ENCODE measurements at places on chromosomes 7 and 10.

GRCh38 chr7:33040803-33041516 lies 21.6 kb downstream of the NT5C3A start:
- peak overlapping the region; percentile 81 for H3K27ac ChIP-seq
- peaks cover 75% of the 10 kb centered on the region for H3K4me1 ChIP-seq
- no peaks in the 10 kb centered on the region for H3K27me3 ChIP-seq
- peak overlapping the region; percentile 79 for H3K4me3 ChIP-seq
- DNase-seq: no peak

DNA sequence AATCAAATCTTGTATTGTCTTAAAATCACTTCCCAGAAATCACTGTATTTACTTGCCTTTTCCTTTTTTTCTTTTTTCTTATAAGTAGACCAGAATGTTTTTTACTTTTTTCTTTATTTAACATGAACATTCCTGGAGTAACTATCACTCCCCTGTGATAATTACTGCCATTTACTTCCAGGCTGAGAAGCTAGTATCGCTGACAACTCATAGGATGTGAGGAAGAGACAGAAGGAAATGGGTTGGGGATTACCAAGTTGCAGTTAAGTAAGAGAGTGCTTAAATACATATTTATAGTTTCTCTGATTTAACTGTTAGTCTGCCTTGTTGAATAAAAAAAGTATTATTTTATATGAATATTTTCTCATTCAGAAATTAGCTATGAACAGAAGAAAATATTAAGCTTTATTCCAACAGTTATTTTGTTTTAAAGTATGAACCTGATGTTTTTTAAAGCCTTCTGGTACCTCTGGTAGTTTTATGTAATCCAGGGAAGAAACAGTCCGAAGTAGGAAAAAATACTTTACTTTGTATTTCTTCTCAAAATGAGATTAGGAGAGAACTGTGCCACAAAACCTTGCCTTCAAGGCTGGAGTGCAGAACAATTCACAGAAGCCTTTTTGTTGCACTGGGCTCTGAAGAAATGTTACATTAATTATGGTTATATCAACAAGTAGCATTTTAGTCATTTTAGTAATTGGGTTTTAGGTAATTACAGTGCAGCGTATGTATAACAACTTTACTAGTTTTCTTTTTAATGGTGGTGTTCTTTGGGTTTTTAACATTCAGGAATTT lies 72.8 kb downstream of the SHOC2 start:
- no peak overlapping the region for H3K4me3 ChIP-seq
- no peak for DNase-seq
- H3K36me3 ChIP-seq: peaks cover 48% of the 10 kb centered on the region

GRCh38 chr7:81036057-81036456 lies 117.2 kb upstream of the SEMA3C start:
- no peak overlapping the region for H3K4me3 ChIP-seq
- H3K27ac ChIP-seq: no peak overlapping the region
- no peaks in the 10 kb centered on the region for H3K27me3 ChIP-seq
- H3K36me3 ChIP-seq: no peaks in the 10 kb centered on the region

DNA sequence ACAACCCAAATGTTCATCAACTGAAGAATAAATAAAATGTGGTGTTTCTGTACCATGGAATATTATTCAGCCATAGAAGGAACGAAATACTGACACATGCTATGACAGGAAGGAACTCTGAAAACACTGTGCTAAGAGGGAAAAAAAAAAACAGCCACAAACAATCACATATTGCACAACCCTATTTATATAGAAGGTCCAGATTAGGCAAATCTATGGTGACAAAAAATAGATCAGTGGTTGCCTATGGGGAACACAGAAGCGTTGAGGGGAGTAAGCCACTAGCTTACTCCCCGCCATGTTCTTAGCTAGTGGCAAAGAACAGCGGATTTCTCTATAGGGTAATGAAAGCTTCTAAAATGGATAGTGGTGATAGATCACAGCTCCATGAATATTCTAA lies 198.4 kb downstream of the TPST1 start:
- H3K4me3 ChIP-seq: no peak overlapping the region
- no peak overlapping the region for H3K27ac ChIP-seq
- no peaks in the 10 kb centered on the region for H3K27me3 ChIP-seq
- no peaks in the 10 kb centered on the region for H3K4me1 ChIP-seq
- DNase-seq: no peak
- peaks cover 42% of the 10 kb centered on the region for H3K36me3 ChIP-seq

- H3K4me1 ChIP-seq: no peaks in the 10 kb centered on the region
- H3K27me3 ChIP-seq: no peaks in the 10 kb centered on the region
- no peak overlapping the region for H3K4me3 ChIP-seq
- peaks cover 78% of the 10 kb centered on the region for H3K36me3 ChIP-seq
- H3K27ac ChIP-seq: no peak overlapping the region
Measured at GRCh38 chr10:133287832-133288500, 11.3 kb upstream of the ADAM8 start.

DNA sequence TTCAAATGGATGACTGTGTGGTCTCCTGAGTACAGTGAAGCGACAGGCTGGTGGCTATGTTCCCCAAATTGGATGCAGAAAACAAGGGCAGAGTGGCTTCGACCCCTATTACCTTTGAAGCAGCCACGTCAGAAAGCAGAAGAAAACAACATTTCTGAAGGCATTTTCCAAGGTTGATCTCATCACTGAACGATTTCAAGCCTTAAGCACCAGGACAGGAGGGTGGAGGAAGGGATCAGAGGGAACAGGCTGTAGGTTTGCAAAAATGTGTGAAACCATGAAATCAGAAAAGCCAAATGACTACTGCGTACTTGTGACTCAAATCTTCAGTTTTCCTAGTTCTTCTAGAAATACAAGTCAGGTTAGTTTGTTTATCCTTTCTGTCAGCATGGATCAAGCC lies 181.0 kb upstream of the TMEM106B start:
- H3K4me1 ChIP-seq: no peaks in the 10 kb centered on the region
- DNase-seq: no peak
- no peak overlapping the region for H3K4me3 ChIP-seq
- H3K27me3 ChIP-seq: no peaks in the 10 kb centered on the region
- H3K36me3 ChIP-seq: no peaks in the 10 kb centered on the region

GRCh38 chr10:110868981-110869380 lies 2.7 kb upstream of the PDCD4 start:
- peaks cover 84% of the 10 kb centered on the region for H3K4me1 ChIP-seq
- peak overlapping the region; percentile 97 for H3K27ac ChIP-seq
- H3K27me3 ChIP-seq: no peaks in the 10 kb centered on the region
- peaks cover 11% of the 10 kb centered on the region for H3K36me3 ChIP-seq

GRCh38 chr10:80261316-80262030 lies 28.0 kb downstream of the MAT1A start:
- no peak for DNase-seq
- H3K27me3 ChIP-seq: peaks cover 2% of the 10 kb centered on the region
- no peak overlapping the region for H3K4me3 ChIP-seq
- no peak overlapping the region for H3K27ac ChIP-seq
- no peaks in the 10 kb centered on the region for H3K36me3 ChIP-seq

DNA sequence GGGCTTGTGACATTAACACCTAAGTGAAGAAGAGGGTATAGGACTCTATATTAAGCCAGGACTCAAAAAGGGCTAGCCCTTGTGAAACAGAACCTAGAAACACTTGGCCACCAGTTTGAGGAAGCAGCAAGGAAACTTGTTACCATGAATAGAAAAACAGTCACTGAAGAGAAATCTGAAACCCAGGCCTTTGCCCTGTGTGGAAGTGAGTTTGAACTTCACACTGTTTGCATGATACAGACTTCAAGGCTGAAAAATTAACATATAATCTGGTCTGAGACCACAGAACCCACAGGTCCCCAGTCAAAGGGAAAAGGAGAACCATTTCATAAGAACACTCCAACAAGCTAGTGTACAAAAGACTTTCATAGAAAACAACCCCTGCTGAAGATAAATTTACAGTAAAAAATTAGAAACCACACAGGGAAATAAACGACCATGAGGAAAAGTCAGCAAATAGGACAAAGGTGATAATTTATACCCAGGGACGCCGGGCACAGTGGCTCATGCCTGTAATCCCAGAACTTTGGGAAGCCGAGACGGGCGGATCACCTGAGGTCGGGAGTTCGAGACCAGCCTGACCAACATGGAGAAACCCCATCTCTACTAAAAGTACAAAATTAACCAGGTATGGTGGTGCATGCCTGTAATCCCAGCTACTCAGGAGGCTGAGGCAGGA lies 76.1 kb downstream of the SKIDA1 start:
- no peak for DNase-seq
- H3K4me3 ChIP-seq: no peak overlapping the region
- no peak overlapping the region for H3K27ac ChIP-seq
- no peaks in the 10 kb centered on the region for H3K4me1 ChIP-seq
- no peaks in the 10 kb centered on the region for H3K27me3 ChIP-seq

DNA sequence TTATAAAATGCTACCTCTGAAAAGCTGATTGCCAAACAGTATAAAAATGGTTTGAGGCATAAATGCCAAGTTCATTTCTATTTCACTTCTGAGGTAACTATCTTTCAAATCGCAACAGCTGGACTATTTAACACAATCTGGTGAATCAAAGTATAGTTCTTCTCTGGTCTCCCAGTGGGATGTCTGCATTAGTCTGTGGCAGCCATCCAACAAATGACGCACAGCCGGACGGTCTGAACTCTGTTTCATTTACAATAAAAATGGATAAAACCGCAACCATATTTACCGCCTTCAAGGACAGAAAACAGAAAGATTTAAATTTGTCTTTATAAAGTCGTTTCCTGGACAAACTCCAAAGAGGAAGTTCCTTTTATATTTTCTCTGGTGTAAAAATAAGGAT lies 41.9 kb downstream of the ENO4 start:
- peaks cover 2% of the 10 kb centered on the region for H3K4me1 ChIP-seq
- no peak for DNase-seq
- no peaks in the 10 kb centered on the region for H3K36me3 ChIP-seq
- no peak overlapping the region for H3K27ac ChIP-seq
- peaks cover 9% of the 10 kb centered on the region for H3K27me3 ChIP-seq

- H3K4me3 ChIP-seq: no peak overlapping the region
- peaks cover 24% of the 10 kb centered on the region for H3K36me3 ChIP-seq
- H3K4me1 ChIP-seq: peaks cover 60% of the 10 kb centered on the region
Measured at GRCh38 chr7:140877249-140877524, 47.5 kb downstream of the BRAF start.

DNA sequence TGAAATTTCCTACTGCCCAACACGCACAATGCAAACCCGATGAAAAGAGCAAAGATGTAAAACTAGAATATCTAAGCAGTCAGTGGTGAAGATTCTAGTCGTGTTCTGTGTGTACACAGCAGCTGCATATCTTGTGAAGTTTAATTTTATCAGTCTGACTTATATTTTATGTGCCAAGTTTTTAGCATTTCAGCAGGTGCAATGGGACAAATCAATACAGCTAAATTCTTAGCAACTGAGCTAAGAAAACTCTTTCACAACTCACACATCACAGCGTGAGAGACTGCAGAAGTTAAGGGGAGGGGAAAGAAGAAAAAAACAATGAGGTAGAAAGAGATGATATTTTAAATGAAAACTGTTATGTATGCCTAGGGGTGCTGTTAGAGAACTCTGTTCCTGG lies 164.9 kb upstream of the NEBL start:
- no peaks in the 10 kb centered on the region for H3K4me1 ChIP-seq
- no peak overlapping the region for H3K27ac ChIP-seq
- no peaks in the 10 kb centered on the region for H3K36me3 ChIP-seq
- H3K27me3 ChIP-seq: no peaks in the 10 kb centered on the region
- H3K4me3 ChIP-seq: no peak overlapping the region

- H3K27me3 ChIP-seq: no peaks in the 10 kb centered on the region
- no peak overlapping the region for H3K27ac ChIP-seq
- H3K4me1 ChIP-seq: no peaks in the 10 kb centered on the region
Measured at GRCh38 chr10:52541006-52541473, 227.0 kb downstream of the DKK1 start.

GRCh38 chr10:80283119-80283518 lies 6.3 kb downstream of the MAT1A start:
- peaks cover 3% of the 10 kb centered on the region for H3K27me3 ChIP-seq
- no peak overlapping the region for H3K4me3 ChIP-seq
- no peaks in the 10 kb centered on the region for H3K36me3 ChIP-seq
- H3K4me1 ChIP-seq: no peaks in the 10 kb centered on the region
- no peak for DNase-seq

- no peak for DNase-seq
- H3K27me3 ChIP-seq: no peaks in the 10 kb centered on the region
- peak overlapping the region; percentile 92 for H3K4me3 ChIP-seq
- H3K27ac ChIP-seq: peak overlapping the region; percentile 86
- H3K4me1 ChIP-seq: peaks cover 57% of the 10 kb centered on the region
- H3K36me3 ChIP-seq: peaks cover 16% of the 10 kb centered on the region
Measured at GRCh38 chr10:73413108-73413527, 740 bp downstream of the ANXA7 start.

DNA sequence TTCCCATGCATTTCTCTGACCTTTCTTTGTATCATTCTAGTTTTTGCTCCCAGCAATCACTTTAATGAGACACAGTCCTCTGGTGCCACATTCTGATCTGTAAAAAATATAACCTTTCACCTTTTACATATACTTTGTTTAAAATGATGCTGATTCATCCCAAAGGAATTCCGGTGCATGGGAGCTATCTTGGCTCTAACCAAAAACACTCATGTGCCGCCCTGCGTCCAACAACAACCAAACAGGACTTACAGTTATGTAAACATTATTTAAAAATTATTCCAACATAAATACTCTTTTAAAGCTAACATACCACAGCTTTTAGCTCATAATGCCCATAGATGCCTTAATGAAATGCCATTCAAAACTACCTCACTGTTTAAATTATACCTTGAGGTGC lies 7.7 kb upstream of the OPALIN start:
- H3K27me3 ChIP-seq: no peaks in the 10 kb centered on the region
- H3K4me1 ChIP-seq: no peaks in the 10 kb centered on the region
- DNase-seq: no peak
- H3K4me3 ChIP-seq: no peak overlapping the region
- H3K27ac ChIP-seq: no peak overlapping the region

DNA sequence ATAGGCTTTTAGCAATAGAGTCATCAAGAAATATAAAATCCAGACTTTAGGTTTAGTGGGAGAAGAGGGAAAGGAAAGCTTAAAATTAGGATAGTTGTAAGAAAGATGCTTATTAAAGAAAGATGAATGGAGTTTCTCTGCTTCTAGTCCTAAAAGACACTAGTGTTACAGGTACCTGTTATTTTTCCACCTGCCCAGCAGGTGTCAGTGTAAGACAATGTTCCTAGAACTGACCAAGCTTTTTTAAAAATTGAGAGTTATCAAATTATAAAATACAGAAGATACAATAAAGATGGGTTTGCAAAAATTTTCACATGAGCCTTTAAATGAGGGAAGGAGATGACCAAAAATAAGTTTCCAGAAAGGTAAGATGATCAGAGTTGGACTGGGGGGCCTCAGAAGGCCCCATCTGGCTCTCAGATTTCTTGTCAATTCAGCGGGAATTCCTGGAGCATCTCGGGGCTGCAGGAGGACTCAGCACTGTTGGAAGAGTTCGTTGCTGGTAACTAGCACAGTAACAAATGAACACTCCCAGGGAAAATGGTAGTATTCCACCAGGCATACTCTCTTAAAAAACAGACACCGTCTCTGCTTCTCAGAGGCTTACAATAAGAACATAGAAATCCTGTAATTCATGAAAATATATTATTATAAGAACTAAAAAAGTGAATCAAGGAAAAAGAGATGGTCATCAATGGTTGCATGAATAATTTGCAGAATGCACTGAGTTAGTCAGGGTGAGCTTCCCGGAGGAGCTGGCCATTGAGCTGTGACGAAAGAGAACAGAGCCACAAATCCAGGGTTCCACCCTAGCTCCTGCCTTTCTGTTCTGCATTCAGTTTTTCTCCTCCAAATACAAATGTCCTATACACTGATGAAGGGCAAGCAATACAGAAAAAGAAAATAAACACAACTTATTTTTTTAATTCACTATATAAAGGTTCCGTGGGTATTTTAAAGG lies 71.8 kb upstream of the PIK3CG start:
- no peaks in the 10 kb centered on the region for H3K36me3 ChIP-seq
- no peak overlapping the region for H3K4me3 ChIP-seq
- H3K4me1 ChIP-seq: peaks cover 2% of the 10 kb centered on the region
- no peak for DNase-seq
